Esophagus muscularis mucosa (tissue), 4 donors: ENCODE measurements at places on chromosomes 5 and 9. TPM values are rescaled to one million over a fixed set of nuclear protein-coding genes. Genes with fewer than 3 reads are reported as not detected.

DNA sequence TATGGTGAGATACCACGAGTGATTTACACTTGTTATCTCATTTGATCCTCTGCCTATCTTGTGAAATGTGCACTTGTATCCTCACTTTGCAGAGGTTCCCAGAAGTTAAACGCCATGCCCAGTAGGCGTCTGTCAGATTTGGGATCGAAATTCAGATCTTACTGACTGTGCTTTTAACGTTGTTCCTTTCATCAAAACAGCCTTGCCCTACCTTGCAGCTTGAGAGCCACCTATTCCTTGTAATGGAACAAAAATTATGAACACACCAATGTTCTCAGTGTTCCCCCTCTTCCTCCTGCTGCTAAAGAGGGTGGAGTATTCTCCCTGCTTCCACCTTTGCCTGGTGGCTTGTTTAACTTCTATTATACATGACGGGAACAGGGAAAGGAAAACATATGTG is 257.0 kb downstream of the MSX2 start:
- H3K27ac ChIP-seq, result no peak overlapping the region
- no peaks in the 10 kb centered on the region for H3K27me3 ChIP-seq
- no peaks in the 10 kb centered on the region for H3K4me1 ChIP-seq
- no peak overlapping the region for H3K4me3 ChIP-seq
- DNase-seq, result no peak

CDX1 gene
- not detected for total RNA-seq

GRCh38 chr5:108878756-108879155 is 131.1 kb downstream of the FER start:
- DNase-seq, result no peak
- no peak overlapping the region for H3K27ac ChIP-seq
- H3K4me3 ChIP-seq, result no peak overlapping the region
- no peaks in the 10 kb centered on the region for H3K27me3 ChIP-seq
- H3K36me3 ChIP-seq, result no peaks in the 10 kb centered on the region

GRCh38 chr5:199197-199949 is 8.1 kb downstream of the LRRC14B start:
- peaks cover 13% of the 10 kb centered on the region for H3K4me1 ChIP-seq
- H3K27me3 ChIP-seq, result no peaks in the 10 kb centered on the region
- H3K4me3 ChIP-seq, result no peak overlapping the region
- H3K36me3 ChIP-seq, result peaks cover 34% of the 10 kb centered on the region
- no peak overlapping the region for H3K27ac ChIP-seq
- DNase-seq, result no peak

TTC16 gene
- total RNA-seq, result 0.11 TPM

RNF180 gene
- 21.4 TPM for total RNA-seq

IFNB1 gene
- total RNA-seq, result not detected

PAEP gene
- not detected for total RNA-seq

- peaks cover 23% of the 10 kb centered on the region for H3K4me1 ChIP-seq
- no peaks in the 10 kb centered on the region for H3K27me3 ChIP-seq
- no peak overlapping the region for H3K4me3 ChIP-seq
- no peak for DNase-seq
These were observed 482.6 kb downstream of the ZNF608 start for GRCh38 chr5:124263680-124264491.

- H3K4me1 ChIP-seq, result no peaks in the 10 kb centered on the region
- H3K27ac ChIP-seq, result no peak overlapping the region
- no peaks in the 10 kb centered on the region for H3K27me3 ChIP-seq
- no peaks in the 10 kb centered on the region for H3K36me3 ChIP-seq
- no peak overlapping the region for H3K4me3 ChIP-seq
These were observed 5.5 kb downstream of the F2RL2 start for GRCh38 chr5:76617675-76618074.

NEUROG1 gene
- not detected for total RNA-seq

DNA sequence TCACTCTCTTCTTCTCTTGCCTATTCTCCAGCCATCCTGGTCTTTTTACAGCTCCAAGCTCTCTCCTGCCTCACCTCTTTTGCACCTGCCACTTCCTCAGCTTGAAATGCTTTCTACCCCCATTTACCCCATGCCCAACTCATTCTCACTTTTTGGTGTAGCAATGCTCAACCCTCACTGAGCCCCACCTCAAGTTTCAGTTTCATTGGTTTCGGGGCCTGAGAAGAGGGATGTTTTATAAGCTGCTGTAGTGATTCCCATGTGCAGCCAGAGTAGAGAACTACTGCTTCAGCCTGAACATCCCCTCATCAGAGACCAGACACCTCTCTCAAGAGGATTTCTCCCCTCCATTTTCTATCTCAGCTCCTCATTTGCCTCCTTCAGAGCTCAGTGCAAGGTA is 45.2 kb upstream of the FYB1 start:
- H3K4me1 ChIP-seq, result no peaks in the 10 kb centered on the region
- H3K27ac ChIP-seq, result no peak overlapping the region
- H3K27me3 ChIP-seq, result no peaks in the 10 kb centered on the region
- H3K4me3 ChIP-seq, result no peak overlapping the region
- no peak for DNase-seq

GRCh38 chr9:133657120-133657661 is 21.0 kb downstream of the DBH start:
- peaks cover 22% of the 10 kb centered on the region for H3K27me3 ChIP-seq
- no peak overlapping the region for H3K27ac ChIP-seq
- H3K36me3 ChIP-seq, result no peaks in the 10 kb centered on the region
- no peak overlapping the region for H3K4me3 ChIP-seq

DNA sequence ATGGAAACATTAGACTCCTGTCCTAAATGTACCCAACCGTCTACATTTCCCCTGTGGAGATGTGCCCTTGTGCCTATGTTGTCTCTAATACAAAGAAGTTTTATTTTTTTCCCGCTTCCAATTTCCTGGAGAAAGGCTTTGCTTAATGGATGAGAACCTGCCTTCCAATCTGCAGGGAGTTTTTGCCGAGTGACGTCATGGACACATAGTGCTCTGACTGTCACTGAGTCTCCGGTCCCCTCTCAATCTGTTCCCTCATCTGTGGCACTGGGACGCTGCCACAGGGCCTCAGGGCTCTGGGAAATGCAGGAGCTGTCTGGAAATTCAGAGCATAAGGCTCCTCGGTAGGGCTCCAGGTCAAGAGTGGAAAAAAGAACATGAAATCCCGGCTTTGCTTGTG is 144.8 kb downstream of the PDZD2 start:
- H3K4me1 ChIP-seq, result no peaks in the 10 kb centered on the region
- H3K36me3 ChIP-seq, result no peaks in the 10 kb centered on the region
- no peak for DNase-seq
- H3K4me3 ChIP-seq, result no peak overlapping the region
- no peak overlapping the region for H3K27ac ChIP-seq

- DNase-seq, result peak; percentile 93
- no peaks in the 10 kb centered on the region for H3K27me3 ChIP-seq
- no peak overlapping the region for H3K27ac ChIP-seq
- H3K4me3 ChIP-seq, result no peak overlapping the region
These were observed 142.6 kb upstream of the LMX1B start for GRCh38 chr9:126471084-126471624.

GRIN3A gene
- under 0.01 TPM for total RNA-seq

IL4 gene
- total RNA-seq, result not detected

MLANA gene
- not detected for total RNA-seq

INSL6 gene
- total RNA-seq, result not detected

DNA sequence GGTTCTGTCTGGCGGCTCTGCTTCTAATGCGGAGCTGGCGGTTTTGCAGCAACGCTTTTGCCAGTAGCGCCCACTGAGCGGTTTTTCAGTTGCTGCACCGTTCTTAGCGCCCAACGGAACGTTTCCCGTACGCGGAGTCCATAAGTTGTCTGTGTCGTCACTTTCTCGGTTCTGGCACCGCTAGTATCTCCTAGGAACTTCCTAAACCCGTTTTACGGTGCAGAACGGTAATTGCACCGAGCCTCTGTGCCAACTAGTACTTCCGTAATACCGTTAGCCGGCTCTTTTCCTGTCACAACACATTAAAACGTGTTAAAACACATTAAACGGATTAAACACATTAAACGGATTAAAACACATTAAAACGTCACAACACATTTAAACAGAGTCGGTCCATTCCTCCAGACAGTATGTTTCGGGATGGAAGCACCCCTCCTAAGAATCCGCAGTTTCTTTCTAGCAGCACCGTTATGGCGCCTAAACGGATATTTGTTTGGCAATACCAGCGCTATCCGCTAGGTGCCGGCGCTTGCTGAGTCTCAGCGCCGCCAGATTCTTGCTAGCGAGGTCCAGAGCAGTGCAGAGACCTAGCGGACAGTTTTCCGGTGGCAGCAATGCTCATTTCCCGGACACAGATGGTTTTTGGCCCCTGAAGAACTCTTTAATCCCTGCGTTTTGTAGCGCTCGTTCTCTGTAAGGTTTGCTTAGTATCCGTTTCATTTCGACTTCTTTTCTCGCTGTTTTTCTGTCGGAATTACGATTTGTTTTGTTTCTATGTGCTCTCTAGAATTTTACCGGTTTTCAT is 45.4 kb downstream of the ANXA2R start:
- H3K4me1 ChIP-seq, result peaks cover 27% of the 10 kb centered on the region
- peak overlapping the region; percentile 84 for H3K27ac ChIP-seq
- H3K36me3 ChIP-seq, result no peaks in the 10 kb centered on the region

SEMA4D gene
- total RNA-seq, result 14.1 TPM
